ENCODE measurements at places on chromosomes 4 and X.

- ATAC-seq, result no peak
Measured at GRCh38 chr4:33709247-33709646, 2535.1 kb downstream of the ARAP2 start.

DNA sequence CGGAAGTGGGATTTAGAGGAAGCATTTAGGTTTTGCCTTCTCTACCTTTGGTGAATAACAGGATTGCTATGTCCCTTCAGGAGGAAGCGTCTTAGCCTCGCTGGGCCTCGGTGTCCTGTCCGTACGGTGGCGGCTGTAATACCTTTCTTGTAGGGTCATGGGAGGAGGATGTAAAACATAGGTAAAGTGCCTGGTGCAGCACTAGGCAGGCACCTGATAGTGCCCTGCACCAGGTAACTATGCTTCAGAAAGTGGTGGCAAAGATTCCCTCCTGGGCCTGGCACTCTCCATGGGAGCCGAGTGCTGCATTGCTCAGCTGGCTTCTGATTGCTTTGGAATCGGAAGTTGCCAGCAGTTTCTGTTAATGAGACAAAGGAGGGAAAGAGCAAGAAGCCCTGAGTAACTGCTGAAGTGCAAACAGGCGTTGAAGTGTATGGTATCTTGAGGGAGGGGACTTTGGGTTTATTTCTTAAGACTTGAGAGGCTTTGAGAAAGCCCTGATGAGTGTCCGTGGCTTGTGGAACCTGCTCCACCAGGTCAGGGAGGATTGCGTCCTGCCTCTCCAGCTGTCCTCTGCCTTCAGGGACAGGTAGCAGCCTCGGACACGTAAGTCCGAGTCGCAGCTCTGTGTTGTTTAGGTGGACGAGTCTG lies 45.8 kb downstream of the TBC1D14 start:
- ATAC-seq, result no peak

DNA sequence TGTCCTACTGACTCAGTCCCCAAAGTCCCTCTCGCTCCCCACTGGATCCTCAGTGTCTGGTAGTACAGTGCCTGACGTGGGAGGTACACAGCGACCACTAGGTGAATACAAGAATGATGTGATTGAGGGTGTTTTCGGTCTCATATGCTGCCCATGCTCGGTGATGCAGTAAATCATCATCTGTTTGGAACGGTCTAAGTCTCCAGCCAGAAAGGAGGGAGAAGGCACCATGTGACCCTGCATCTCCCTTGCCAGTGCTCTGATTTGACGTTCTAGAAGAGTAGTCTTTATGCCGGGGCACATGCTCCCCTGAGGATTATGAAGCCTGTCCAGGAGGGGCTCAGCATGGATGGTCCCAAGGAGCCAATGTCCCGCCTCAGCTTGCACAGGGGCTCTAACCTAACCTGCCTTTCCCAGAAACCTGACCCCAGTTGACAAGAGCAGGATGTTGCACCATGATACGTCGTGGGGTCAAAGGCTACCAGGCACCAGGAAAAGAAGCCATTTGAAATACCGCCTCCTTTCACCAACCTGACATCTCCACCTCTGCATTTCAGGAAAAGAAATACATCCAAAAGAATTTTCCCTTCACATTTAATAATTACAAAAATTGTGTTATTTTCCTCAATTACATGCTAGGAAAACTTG lies 13.8 kb upstream of the PLXNB3 start:
- ATAC-seq, result no peak

GRCh38 chrX:19440713-19441112 lies 74.6 kb downstream of the MAP3K15 start:
- ATAC-seq, result no peak

DNA sequence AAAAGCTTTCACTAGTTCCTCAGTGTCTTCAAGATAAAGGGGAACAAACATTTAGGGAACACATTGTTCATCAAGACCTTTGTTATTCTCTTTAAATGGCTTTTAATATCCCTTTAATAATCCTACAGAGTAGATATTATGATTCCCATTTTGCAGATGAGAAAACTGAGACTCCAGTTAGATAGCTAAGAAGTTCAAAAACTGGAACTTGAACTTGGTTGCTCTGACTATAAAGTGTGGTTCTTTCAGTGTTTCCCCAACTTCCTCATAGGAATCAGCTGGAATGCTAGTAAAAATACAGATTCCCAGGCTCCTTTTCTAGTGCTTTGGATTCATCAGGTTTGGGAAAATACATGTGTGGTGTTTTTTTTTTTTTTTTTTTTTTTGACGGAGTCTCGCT lies 37.7 kb downstream of the DLG3 start:
- ATAC-seq, result no peak

GRCh38 chr4:20652226-20652885 lies 47.9 kb upstream of the PACRGL start:
- ATAC-seq, result no peak

- ATAC-seq, result no peak
Measured at GRCh38 chrX:1424147-1424851, 28.4 kb downstream of the ASMTL start.

- peak; percentile 76 for ATAC-seq
Measured at GRCh38 chrX:149504915-149505651, at the start of gene IDS. Gene IDS (minus strand): TSS chrX:149505306. CDS start chrX:149505137, 169 bp downstream.

DNA sequence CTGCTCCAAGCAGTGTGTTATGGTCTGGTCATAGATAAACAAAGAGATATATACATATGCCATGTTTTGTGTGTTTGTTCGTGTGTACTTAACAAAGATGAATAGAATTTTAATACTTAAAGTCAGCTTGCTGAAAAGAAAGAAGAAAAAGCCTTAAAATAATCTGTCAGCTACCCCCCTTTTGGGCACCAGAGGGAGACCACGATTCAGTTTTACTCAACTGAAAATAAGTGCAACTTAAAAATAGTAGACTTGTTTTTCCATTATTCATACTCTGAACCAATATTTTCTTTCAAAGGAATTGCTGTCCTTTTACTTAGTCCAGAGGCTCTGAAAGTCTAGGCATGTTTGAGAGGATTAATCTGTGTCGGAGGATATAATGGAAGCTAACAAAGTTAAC lies 181.7 kb upstream of the AGTR2 start:
- ATAC-seq, result no peak

GRCh38 chrX:134006484-134007161 lies 21.2 kb upstream of the GPC3 start:
- ATAC-seq, result no peak

DNA sequence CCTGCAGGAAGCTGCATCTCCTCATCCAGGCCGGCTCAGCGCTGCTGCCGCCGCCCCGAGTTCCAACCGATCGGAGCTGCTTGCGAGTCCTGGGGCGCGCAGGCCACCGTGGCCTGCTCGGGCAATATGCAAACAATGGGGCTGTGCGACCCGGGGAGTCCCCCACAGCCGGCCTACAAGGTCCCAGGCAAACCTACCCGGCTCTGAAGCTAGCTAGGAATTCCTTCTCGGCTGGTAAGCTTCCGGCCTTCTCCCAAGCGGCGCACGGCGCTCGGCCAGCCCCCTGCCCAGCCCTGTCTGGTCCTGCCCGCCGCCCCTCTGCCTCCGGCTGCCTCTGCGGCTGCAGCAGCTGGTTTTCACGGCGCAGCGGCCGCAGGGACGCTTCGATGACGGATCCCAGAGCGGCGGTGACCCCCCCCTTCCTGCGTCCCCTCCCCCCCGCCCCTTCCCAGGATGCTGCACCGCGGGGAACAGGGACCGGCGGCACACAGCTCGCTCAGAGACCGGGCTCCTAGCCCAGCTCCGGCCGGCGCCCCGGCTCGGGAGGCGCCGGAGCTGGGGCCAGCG lies 59.4 kb downstream of the TSC22D3 start:
- ATAC-seq, result no peak

GRCh38 chrX:21970326-21970725 lies 29.8 kb downstream of the SMS start:
- ATAC-seq, result no peak

DNA sequence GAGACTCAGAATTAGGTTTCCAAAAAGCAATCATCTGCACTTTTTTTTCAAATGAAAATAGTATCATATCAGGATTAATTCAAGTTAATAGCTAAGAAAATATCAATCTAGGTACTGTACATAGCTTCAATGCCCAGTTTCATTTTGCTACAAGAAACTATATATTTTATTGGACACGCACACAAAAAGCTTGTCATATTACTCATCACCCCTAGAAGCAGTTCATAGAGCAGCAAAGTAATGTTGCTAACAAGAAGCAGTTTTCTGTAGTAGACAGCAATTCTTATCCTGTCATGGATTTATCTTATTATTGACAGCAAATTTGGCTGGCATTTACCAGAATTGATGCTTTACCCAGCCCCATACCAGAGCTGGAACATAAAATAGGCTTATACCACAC lies 52.3 kb upstream of the LSM6 start:
- ATAC-seq, result no peak

DNA sequence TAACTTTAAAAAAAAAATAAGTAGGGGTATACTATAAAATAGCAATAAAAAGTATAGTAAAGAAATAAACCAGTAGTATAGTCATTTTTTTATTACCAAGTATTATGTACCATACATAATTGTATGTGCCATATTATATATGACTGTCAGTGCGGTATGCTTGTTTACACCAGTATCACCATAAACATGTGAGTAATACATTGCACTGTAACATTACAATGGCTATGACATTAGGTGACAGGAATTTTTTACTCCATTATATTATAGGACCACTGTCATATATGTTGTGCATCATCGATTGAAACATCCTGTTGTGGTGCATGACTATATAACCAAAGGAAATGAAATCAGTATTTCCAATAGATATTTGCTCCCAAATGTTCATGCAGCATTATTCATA lies 176.9 kb upstream of the ARHGAP24 start:
- ATAC-seq, result no peak

DNA sequence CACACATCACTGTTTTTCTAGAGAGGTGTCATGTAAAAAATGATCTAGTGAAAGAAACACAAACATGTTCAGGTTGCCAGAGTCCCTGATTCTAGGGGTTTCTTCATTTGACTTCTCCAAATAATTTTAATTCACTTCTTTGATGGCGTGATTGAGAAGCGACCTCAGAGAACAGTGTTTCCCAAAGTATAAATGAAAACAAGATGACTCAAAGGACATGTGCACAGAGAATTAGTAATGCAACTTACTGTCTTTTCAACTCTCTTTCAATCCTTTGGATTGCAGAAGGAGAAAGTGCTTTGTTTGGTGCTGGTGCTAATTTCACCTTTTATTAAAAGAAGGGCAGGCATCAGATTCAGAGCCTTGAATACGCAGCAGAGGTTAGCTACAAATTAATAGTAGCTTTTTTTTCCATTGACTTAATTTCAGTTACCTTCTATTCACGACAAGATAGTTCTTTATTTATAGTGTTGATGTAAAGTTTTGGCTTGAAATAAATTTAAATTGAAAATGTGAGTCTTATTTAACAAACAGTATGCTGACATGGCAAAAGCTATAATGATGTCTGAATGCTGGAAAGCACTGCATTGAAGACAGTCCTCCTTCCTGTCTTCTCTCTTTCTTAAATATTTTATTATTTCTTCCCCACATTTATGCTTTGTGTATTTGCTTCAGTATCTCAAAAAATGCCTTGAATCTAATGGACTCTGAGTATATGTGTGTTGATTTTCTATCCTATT lies 85.1 kb downstream of the SLC10A7 start:
- no peak for ATAC-seq

DNA sequence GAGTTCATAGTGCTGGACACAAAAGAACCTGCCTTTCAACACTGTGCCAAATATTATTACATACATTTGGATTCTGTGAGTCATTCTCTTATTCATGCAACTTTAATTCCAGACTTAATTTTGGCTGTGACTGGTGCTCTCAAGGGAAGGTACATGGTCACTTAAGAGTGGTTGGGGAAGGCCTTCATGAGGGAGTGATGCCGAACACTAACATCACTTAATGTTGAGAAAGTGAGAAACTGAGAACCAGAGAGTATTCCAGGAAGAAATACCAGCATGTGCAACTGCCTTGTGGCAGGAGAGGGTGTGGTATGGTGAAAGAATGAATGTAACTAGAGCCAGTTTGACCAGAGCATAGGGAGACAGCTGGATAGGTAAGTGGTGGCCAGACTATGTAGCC lies 41.5 kb upstream of the FHDC1 start:
- no peak for ATAC-seq

DNA sequence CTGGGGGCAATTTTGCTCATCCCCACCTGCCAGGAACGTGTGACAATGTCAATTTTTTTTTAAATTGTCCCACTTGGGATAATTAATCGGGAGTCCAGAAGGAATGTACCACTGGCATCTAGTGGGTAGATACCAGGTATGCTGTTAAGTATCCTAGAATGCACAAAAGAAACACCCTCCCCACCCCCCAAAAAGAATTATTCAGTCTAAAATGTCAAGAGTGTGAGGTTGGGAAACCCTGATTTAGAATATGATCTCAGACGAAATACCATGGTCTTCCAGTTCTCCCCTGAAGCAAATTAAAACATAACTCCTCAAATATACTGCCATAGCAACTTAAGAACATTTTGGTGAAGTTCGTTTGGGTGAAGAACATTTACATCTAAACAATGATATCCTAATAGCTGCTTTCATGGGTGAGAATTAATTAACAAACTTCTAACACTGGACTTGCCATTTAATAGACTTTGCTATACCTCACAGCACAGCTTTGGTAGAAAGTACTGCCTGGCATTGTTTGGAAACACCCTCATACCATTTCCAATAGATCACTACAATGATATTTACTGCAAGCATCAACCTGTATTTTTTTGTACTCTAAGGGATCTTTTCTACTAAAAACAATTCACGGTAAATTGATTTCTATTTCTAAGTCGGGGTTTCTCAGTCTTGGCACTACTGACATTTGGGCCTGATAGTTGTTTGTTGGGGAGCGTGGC lies 36.5 kb downstream of the SH3RF1 start:
- ATAC-seq, result no peak

GRCh38 chrX:15856222-15856587 lies 1.6 kb upstream of the AP1S2 start:
- no peak for ATAC-seq

- ATAC-seq, result no peak
Measured at GRCh38 chr4:151799417-151800012, 38.7 kb upstream of the GATB start.

Measured in activated CD4-positive, CD25-positive, alpha-beta regulatory T cell treated with anti-CD3 and anti-CD28 coated beads, Interleukin-2, amount 50 U/mL, for 24 hours (primary cell).